ENCODE measurements at places on chromosomes 1 and 21.

GRCh38 chr1:167711797-167712196, 10.0 kb upstream of the MPZL1 start:
- no peak for DNase-seq

- no peak for DNase-seq
Observed at GRCh38 chr1:65724151-65724550, 68.5 kb upstream of the PDE4B start.

DNA sequence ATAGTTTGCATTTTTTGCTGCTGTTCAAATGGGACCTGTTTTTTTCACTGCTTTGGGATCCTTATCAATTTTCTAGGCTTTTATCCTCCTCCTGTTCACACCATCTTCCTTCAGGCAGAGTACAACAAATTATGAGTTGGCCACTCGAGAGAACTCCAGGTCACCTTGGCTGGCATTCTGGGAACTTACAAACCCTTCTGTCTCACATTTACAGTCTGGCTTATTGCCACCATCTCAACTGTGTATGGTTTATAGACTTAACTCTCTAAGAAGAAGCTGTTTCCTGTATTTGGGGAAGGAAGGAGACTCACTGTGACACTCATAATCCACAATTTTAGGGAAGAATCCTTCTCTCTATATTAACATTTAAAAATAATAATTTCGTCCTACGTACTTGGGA, 5.4 kb upstream of the ZNF691 start:
- no peak for DNase-seq

GRCh38 chr1:65109487-65109886, 38.5 kb upstream of the AK4 start:
- DNase-seq: no peak

GRCh38 chr1:94871031-94871430, 50.9 kb downstream of the SLC44A3 start:
- DNase-seq: no peak

GRCh38 chr21:32348604-32349332, 44.0 kb downstream of the URB1 start:
- DNase-seq: no peak

DNA sequence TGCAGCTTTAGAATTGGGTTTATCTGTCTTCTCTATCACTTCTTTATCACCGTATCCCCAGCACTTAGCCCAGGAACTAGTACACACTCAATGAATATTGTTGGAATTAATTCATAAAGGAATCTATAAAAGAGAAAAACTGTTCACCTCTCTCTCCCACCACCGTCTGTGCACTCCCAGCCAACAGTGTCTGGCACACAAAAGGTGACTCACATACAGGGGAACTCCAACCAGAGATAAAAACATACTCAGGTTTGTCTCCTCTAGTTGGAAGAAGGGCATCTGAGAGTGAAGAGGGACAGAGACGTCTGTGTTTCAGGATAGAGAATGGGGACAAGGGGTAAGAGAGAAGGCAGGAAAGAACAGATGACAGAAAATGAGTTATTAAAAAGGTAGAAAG, 10.0 kb downstream of the ITLN1 start:
- no peak for DNase-seq

DNA sequence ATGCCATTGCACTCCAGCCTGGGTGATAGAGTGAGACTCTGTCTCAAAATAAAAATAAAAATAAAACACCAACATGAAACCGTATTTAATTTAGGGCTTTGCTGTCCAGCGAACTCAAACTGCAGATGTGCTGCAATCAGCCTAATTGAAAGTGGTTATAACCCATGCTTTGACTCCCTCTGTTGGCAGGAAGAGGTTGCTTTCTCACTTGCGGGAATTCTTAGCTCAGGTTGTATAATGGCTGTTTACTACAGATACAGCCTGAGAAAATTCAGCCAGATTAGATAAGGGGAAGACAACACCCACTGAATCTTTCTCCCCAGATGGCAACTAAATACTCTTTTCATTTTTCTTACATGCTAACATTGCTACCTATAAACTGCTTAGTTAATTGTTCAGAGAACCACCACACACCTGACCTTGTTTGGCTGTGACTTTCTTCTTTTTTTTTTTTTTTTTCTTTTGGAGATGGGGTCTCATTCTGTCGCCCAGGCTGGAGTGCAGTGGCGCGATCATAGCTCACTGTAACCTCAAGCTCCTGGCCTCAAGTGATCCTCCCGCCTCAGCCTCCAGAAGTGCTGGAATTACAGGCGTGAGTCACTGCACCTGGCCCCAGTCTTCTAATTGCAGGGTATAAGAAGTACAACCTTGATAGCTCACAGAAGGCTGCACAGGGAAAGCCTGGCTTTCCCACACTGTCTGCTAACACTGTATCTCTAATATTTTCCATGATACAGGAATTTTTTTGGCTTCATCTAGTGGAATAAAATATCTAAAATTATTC, 34.6 kb downstream of the DNTTIP2 start:
- DNase-seq: no peak

DNA sequence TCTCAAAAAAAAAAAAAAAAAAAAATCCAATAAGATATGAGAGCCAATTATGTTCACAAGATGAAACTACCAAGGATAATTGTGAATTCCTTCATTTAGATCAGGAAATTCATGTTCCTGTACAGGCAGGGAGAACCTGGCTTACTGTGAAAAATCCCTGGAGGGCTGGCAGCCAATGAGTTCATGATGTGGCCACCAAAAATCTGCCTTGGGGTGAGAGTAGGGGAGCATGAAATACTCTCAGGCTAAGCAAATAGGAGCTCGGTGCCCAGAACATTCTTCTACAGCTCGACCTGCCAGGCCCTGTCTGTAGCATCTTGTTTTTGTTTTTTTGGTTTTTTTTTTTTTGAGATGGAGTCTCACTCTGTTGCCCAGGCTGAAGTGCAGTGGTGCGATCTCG, 50.1 kb downstream of the PIK3CD start:
- no peak for DNase-seq

DNA sequence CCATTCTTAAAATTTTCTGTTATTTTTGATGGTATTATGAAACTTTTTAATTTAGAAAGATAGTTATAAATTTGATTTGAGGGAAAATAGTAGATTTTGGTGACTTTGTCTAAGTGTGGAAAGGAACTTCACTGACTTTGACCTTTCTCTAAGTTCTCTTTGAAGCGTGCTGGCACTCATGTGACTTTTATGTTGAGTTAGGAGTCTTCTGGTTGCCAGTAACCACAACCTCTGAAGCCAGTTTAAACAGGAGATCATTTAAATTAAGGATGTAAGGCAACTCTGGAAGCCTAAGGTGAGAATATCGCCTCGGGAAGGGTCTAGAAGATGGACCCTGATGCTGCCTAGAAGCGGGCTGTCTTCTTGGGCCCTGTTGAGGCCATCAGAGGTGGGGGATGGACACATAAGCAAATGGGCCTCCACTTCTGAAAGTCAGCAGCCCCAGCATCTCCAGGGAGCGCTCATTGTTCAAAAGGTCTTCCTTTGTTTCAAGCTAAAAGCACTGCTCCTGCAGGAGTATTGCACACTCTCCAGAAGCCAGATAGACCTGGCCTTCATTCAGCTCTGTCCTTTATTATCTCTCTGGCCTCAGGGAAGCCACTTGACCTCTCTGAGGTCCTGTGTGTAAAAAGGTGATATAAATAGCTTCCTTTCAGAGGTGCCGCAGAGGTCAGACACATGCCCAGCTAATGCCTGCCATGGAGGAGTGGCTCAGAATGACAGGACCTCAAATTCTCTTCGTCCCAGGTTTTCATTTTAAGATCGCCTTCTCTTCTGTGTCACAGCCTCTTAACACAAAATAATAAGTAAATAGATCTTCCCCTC, 5.1 kb upstream of the RCAN1 start:
- no peak for DNase-seq

- no peak for DNase-seq
Observed at GRCh38 chr1:116323491-116323890, 49.6 kb upstream of the ATP1A1 start.

- DNase-seq: no peak
Observed at GRCh38 chr21:32304998-32305397, 6.3 kb downstream of the MRAP start.

DNA sequence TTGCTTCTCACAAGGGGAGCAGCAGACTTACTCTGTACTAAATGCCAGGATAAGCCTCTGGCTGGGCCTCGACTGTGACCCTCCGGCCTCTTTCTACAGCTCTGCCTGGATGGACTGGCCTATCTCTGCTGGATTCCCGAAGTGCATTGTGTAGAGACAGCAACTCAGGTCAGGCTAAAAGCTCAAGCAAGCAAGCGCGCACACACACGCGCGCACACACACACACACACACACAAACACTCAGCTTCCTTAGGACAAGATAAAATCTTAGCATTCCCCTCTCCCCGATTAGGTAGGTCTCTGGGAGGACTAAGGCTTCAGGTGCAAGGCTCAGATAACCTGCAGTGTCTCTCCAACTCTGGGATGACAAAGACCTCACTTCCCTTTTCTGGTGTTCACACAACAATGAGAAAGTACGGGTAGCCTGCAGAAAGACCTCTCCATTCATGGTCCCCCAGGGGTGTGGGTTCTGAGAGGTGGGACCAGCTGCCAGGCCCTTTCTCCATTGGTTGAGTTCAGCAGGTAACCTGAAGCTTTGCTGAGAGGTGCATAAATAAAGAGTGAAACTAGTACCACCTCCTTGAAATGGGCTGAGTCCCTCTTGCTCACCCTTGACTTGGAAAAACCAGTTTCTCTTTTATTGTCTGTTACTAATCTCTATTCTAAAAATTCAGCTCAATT, 155.1 kb upstream of the CAMK1G start:
- DNase-seq: no peak

DNA sequence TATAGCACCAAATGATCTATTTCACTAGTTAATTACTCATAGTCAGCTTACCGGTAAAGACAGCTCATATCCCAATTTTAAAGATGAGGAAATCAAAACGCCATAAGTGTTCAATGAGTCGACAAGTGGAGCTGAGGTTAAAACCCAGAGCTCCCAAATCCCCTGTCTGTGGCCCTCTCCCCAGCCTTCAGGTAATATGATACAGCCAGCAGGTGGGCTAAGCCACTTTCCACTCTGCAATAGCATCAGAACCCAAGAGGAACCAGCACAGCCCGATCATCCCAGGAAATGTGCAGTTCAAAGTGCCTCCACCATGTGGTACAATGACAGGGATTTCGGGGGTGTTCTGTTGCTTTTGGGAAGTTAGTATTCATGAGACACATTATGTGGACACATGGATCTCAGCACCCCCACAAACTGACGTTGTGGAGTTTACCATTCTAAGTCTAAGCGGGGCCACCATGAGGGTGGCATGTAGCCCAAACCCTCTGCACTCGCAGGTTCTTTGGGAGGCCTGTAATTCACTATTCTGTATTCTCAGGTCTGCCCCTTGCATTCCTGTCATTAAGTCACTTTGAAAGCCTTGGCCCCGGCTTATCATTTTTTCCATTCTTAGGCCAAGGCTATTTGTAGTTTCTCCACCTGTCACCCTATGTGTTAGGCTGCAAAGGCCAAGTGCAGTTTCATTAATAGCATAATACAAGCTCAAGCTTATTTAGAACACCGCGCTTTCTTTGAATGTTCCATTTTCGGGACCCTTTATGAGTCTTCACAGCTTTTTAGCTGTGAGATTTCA, 26.3 kb upstream of the ACTN2 start:
- DNase-seq: no peak

DNA sequence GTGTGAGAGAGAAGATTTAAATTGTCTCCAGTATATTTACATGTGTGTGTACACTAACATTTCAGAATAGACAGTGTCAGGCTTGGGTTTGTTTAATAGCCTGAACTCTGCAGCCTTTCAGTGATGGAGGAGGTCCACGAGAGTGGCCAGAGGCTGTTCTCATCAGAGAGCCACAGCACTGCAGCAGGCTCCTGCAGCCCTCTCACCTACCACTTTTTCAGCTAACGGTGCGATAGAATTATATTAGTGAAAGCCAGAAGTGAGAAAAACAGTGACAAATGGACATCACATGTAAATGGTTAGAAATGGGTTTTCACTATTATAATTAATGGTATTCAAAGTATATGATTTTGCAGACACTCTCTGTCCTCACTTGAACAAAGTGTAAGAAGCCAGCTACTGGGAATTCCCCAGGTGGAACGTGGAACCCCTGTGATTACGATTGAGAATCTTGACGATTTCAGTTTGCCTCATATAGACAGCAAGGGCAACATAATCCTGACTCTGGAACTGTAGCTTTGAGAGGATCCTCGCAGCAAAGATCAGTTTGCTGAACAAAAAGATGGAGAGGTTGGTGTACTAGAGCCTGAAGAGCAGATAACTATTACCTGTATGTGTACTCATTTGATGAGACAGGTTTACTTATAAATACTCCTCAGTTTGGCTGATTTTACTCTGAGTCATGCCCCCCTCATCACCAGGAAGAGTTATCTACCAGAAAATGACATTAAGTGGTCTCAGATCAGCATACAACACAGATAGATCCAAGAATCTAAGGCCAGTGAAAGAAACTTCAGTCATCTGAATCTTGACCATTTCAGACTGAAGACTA, 31.4 kb downstream of the IFI16 start:
- no peak for DNase-seq

- DNase-seq: no peak
Observed at GRCh38 chr1:67653304-67653703, 31.7 kb upstream of the GADD45A start.

DNA sequence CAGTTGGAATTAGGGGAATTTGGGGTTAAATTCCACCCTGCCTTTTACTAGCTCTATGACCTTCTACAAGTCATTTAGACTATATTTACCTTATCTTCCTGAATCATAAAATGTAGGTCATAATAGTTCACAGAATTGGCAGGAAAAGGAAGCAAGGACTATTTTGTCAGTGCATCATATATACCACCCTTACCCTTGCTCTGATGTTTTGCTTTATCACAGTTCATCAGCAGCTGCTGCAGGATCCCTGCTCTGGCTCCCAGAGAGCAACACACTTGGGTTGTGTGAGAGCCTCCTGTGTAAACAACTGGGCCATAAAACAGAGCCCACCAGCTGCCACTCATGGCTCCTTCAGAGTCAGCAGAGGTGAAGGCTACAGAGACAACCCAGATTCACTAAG, 631.6 kb upstream of the CAMK1G start:
- DNase-seq: no peak

- no peak for DNase-seq
Observed at GRCh38 chr1:185144233-185144632, 12.5 kb downstream of the TRMT1L start.

- DNase-seq: peak; percentile 28
Observed at GRCh38 chr1:27111626-27112573, 43.0 kb downstream of the SLC9A1 start.

DNA sequence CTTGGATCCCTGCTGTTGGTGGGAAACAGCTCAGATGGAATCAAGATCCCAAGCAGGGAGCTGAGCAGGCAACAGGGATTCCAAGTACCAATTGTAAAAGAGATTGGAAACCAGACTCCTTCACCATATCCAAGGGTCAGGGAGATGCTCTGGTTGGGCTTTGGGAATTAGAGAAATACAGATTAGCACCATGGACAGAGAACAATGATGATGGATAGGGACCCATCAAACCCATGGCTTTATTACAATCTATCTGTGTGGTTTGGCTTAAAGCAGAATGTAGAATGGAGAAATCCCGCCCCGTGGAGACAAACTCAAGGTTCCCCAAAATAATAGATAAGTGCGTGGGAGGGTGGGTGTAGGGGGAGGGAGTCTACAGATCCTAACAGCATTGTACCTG, 120.7 kb upstream of the CSF3R start:
- DNase-seq: no peak

- no peak for DNase-seq
Observed at GRCh38 chr21:38386967-38387366, 111.3 kb downstream of the ERG start.
